Iris pigment epithelial cell (primary cell): ENCODE measurements at places on chromosomes 7 and 10.

DNA sequence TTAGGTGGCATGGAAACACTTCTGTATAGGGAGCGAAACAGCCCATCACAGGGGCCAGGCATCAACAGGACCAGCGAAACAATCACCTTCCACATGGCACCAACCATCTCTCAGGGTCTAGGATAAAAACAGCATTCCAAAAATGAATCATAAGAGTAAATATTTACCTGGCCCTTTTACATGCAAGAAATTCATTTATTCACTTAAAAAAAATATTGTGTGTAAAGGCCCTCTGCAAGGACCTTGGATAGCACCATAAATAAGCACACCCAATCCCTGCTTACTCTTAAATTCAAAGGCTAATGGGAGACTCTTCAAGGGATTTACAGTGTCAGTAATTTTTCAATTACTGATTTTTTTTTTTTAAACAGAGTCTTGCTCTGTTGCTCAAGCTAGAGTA lies 25.4 kb downstream of the CPVL start:
- no peak for DNase-seq

DNA sequence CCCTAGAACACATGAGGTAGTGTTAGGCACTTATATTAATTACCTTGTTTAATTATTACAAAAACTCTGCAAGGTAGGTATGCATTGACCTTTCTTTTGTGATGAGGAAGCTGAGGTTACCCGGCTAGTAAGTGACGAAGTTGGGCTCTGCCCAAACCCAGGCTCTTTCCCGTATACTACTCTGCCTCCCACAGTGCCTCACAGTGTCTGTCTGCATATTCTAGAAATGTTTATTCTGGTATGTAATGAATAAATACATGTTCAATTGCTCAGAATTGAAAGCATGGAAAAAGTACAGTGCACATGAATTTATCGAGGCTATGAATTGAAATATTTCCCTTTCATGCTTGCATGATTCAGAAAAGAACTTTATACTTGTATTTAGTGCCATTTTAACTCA lies 304.9 kb downstream of the PHTF2 start:
- DNase-seq, result no peak

GRCh38 chr10:74514322-74514721 lies 312.1 kb upstream of the KAT6B start:
- no peak for DNase-seq

- DNase-seq, result no peak
Observed at GRCh38 chr10:52645187-52645758, 127.3 kb downstream of the MBL2 start.

DNA sequence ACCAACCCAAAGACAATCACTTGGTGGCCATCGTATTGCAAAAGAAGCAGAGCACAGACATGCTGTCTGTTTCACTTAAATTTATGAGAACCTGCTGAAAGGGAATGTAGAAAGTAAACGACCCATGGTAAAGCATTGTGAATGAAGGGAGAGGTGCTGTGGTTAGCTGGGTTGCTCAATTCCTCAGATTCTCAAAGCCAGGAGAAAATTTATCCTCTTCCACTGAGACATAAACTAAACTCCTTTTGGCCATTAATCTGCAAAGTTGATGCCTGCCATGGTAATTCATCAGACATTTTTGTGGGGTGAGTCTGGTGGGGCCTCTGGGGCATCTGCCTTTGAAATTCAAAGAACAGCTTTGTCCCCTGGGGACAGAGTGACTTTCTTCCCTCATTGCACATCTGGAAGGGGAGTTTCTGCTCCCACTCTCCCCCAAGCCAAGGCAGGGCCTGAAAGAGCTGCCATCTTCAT lies 951.0 kb downstream of the LRMDA start:
- DNase-seq, result peak; percentile 58

DNA sequence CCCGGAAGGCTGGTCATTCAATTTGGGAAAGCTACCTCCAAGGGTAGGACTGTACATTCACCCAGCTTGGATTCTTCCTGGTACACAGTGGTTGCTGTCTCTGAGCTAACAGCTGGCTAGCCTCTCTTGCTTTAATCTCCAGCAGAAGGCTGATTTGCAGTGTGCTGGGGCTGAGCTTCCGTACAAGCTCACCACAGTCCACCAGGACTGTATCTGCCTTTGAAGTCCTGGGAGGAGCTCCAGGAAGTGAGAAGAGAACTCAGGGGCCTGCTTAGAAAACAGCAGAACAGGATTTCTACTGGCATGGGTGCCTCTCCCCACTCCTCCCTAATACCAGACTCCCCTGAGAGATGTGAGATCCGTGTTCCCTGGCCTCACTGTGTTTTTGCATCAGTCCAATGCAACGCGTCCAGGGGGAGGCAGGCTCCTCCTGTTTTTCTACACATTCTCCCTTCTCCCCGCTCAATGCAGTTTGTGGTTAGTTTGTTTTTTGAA lies 6.6 kb downstream of the AFAP1L2 start:
- DNase-seq, result no peak

- DNase-seq, result peak; percentile 95
Observed at GRCh38 chr10:102775935-102776669, 32.4 kb downstream of the WBP1L start.
